ENCODE measurements at places on chromosomes 2 and 18.
A peak's percentile ranks its signal among the peaks of the same experiment; 100 is the strongest.

DNA sequence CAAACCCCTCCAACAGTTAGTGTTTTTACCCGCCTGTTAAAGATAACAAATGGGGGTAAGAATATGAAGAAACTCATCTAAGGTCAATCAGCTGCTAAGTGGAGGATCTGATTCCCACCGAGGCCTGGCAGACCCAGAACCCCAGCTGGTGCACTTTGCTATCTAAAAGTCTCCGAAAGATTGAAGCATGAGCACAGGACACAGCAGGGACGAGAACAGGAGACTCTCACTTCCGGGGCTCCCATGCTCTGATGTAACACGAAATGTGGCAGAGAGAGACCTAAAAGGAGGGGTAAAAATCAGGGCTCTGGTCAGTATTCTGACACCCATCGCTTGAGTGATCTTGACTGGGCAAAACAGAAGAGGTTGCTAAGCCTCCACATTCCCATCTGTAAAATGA, 119.7 kb downstream of the PDCL3 start:
- no peak for DNase-seq

DNA sequence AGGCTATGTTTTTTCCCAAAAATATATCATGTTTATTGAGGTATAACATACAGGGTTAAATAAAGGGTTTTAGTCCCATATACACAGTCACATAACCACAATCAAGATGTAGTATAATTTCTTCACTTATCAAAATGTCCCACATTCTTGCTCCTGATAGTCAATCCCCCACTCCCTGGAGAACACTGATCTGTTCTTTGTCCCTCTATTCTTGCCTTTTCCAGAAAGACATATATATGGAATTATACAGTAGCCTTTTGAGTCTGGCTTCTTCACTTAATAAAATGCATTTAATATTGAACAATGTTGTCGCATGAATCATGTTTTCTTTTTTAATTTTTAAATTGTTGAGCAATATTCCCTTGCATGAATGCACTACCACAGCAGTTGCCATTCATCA, 1059.7 kb downstream of the TSN start:
- DNase-seq: no peak

- no peak for DNase-seq
Measured at GRCh38 chr2:201777043-201777442, 3.7 kb downstream of the ALS2 start.

DNA sequence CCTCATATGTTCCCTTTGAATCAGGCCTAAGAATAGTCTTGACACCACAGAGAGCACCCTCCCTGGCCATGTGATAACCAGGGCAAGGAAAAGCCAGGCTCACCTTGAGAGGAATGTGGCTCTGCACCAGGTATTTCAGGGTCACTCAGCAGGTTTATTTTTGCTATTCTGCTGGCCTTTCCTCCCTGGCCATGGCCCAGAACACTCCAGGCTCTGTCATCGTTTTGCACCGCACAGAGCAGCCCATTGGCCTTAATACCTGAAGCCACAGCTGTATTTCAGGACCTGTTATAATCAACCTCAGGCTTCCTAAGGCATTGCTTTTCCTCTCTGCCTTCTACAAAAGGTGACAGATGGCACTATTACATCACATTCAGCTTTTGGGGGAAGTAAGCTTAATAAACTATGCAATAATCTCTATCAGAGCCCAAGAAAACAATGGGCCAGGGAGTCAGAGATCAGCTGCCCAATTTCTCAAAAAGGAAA, 668.3 kb downstream of the IRS1 start:
- DNase-seq: peak; percentile 50

- no peak for DNase-seq
Measured at GRCh38 chr18:8949206-8949605, 153.3 kb upstream of the NDUFV2 start.

DNA sequence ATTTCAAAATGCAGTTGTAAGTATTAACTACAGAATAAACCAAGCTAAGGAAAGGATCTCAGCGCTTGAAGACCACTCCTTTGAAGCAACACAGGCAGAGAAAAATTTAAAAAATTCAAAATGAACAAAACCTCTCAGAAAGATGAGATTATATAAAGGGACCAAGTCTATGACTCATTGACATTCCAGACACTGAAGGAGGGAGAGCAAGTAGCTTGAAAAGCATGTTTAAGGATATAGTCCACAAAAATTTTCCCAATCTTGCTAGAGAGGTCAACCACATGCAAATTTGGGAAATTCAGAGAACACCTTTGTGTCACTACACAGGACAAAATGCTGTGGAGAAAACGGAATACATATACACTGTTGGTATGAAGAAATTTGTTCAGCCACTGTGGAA, 112.6 kb upstream of the MC4R start:
- DNase-seq: no peak

- no peak for DNase-seq
Measured at GRCh38 chr2:905833-906140, 44.9 kb upstream of the SNTG2 start.

GRCh38 chr18:48842259-48843061, 108.3 kb downstream of the SMAD7 start:
- no peak for DNase-seq

GRCh38 chr2:66306483-66306882, 128.4 kb upstream of the MEIS1 start:
- no peak for DNase-seq

DNA sequence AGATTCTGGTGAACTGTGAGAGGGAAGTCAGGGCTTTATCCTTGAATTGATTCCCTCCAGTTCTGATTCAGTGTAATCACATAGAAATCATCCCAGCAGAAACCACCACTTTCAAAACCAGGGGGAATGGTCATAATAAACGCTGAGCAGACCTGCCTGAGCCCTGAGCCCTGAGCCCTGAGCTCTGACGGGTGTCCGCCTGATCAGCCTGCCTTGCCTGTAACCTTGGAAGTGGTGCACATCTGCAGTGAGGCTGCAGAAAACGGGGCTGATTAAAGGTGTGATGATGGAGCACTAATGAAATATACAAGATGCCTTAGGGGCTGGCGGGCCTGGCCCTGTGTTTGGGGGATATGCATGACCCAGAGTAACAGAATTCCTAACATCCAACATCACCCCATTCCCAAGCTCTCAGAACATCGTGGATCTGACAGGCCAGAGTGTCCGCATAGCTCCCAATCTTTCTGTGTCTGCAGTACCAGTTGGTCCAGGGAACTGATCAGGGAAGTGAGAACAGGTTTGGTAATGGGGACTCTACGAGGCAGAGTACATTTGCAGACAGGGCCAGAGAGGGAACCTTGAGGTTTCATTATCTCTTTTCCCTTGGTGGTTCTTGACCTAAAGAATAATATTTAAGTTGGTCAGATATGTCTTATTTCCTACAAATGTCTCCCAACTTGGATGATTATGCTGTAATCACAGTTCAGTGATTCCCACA, 37.8 kb downstream of the KCTD18 start:
- DNase-seq: no peak

- no peak for DNase-seq
Measured at GRCh38 chr2:173623438-173624319, 269.0 kb downstream of the CDCA7 start.

DNA sequence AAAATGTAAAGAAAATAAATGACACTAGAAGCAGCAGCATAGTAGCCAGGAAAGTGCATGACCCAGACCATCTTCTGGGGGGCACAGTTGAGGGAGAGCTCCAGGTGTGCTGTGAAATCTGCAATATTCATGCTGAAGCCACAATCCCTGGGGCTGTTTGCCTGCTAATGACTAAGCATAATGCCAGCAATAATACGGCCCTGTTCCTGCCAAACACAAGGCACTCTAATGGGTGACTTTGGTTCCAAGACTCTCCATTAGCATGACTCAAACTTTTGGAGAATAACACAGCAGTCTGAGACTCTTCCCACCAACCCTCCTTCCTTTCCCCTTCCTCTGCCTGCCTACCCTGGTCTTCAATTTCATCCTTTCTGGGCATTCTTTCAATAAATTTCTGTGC, 77.9 kb upstream of the DOCK10 start:
- DNase-seq: no peak

All from T47D (cell line).